Activated CD4-positive, alpha-beta T cell treated with anti-CD3 and anti-CD28 coated beads, Interleukin-2, amount 50 U/mL, for 4 hours (primary cell): ENCODE measurements at places on chromosomes 5 and 9.

GRCh38 chr9:37141015-37141414 is 20.6 kb downstream of the ZCCHC7 start:
- DNase-seq: no peak

DNA sequence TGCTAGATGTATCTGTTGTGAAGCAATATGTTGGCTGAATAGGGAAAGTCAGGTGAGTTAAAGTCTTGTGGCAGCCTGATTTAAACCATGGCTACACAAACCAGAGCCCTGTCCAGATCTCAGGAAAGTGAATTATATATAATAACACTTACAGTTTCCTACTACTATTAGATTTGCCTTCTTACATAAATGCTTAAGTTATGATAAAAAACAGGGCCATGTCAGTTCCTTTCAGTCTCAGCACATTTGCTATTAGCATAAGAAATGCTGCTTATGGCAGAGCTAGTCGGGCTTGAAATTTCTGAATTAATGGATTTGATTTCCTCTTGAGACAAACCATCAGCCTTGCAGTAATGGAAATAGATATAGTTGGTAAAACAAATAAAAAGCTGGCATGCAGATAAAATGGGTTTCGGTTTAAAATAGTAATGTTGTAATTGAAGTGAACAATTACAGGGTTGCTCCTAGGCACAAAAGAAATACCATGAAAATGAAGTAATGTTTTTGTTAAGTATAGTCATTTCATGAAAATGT is 664.2 kb upstream of the ZNF608 start:
- DNase-seq: no peak

DNA sequence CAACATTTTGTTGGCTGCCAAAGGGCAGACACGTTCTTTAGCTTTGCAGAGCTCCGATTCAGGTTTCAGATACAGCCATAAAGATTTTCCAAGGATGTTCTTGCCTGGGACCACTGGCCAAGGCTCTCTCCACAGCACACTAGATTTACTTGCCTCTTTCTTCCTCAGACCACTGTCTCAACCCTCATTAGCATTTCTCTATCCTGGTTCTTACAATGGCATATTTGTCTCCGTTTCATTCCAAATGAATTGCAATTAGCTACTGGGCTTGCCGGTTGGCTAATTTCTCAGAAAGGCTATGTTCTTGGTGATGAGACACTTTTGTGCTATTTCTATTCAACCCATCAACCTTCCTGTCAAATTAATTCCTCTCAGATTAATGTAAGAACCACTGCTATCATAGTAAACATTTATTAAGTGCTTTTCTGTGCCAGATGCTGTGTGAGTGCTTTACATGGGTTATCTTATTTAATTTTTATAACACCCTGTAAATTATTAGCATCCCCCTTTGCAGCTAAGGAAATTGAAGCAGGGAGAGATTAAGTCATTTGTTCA is 118.4 kb upstream of the NR3C1 start:
- no peak for DNase-seq

GRCh38 chr9:36041506-36041905 is 4.8 kb downstream of the RECK start:
- DNase-seq: no peak

- no peak for DNase-seq
These were observed 411.2 kb upstream of the CTNND2 start for GRCh38 chr5:12315461-12315860.

DNA sequence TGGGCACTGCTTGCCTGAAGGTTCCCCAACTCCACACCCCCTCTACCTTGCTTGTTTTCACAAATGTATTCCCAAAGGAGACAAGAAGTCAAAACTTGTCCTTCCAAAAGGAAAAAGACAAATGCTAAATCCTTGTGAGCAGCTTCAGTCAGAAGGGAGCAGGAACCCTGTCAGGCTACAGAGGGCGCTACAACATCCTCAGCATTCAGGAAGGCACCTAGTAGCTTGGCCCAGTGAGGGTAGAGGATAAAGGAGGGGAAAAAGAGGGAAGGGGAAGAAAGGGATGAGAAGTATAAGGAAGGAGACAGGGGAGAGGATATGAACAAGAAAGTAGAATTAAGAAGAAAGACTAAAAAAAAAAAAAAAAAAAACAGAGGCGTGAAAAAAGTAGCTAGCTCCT is 97.5 kb downstream of the MLLT3 start:
- DNase-seq: no peak

DNA sequence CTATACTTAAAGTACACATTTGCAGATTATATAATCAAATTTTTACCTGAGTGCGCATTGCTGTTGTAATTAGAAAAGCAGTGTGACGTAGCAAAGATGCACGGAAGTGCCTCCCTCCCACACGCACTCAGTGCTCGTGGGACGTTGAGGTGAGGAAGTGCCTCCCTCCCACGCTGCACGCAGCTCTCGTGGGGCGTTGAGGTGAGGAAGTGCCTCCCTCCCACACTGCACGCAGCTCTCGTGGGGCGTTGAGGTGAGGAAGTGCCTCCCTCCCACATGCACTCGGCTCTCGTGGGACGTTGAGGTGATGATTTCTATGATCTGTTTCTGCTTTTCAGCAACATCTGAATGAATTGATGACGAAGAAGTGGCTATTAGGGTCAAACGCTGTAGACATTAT is 21.0 kb downstream of the EXOC3 start:
- DNase-seq: peak; percentile 95

DNA sequence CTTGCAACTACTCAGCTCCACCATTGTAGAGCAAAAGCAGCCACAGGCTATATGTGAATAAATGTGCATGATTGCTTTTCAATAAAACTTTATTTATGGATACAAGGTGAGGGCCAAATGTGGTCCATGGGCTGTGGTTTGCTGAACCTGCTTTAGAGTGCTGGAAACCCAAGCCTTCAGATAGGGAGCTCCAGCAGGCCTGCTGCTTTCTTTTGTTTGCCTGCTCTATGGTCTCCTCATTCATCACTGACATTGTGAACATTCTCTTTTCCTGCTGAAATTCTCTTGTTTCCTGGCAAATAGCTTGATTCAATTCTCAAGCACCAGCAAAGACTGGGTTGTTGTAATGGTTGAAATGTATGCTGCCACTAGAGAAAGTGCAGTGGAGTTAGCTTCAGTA is 26.0 kb downstream of the EGFLAM start:
- no peak for DNase-seq

- no peak for DNase-seq
These were observed 374.6 kb downstream of the SPATA31D1 start for GRCh38 chr9:82363198-82363597.

DNA sequence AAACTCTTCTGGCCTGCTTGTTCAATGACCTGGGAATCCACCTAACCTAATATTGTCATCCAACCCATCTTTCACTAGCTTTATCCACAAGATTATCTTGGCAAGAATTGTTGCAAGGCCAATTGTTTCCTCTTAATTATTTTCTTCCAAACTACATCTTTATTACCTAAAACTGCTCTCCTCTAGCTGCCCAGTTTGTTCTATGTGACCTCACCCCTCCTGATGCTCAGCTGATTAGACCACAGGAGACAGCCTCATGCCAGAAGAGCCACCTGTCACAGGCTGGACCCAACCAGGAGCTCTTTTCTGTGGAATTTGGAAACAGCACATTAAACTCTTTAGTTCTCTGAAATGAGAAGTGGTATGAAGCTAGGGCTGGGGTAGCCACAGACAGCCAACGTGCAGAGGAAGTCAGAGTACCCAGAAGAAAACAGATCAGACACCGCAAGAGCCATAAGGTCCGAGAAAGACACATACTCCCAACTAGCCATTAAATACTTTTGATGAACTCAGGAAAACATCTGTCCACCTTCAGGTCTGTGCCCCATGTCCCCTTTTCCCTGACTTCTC is 12.0 kb downstream of the SAXO1 start:
- no peak for DNase-seq

DNA sequence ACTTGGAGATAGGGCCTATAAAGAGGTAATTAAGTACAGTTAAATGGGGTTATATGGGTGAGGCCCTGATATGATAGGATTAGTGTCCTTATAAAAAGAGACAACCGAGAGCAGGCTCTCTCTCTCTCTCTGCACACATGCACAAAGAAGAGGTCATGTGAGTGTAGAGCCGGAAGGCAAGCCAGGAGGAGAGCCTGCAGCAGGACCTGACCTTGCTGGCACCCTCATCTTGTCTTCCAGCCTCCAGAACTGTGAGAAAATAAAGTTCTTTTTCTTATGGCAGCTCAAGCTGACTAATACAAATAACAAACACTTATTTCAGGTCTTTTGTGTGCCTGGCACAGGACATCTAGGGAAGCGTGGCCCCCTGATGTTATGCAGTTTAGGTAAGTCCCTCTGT is 62.1 kb downstream of the ARHGAP26 start:
- DNase-seq: no peak

DNA sequence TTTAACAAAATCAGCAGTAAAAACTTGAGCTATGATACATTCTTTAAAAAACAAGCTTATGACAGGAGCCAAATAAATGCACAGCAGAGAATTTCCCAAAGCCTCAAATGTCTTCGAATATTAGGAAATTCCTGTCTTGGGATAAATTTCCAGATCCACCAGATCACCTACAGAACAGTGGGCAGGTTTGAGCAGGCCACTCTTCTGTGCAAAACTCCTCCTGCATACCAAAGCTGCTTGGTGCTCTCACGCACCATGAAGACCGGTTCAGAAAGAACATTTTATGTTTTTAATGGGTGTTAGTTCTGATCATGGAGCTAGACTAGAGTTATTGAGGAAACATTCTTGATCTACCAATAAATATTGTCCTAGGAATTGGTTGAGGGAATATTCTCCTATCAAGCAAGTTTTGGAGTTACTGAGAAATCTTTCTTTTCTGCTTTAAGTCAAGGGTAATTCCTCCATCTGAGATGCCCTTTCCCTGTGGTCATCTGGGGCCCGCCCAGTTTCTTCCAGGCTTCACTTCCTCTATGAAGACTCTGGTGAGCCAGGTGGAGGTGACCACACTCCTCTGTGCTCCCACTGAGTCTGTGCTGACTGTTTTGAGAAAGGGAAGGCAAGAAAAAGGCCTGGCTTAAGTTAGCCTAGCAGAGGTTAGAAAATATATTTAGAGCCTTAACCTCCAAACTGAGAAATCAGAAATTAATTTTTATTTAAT is 17.9 kb downstream of the TNFSF15 start:
- no peak for DNase-seq

- DNase-seq: no peak
These were observed 157.8 kb upstream of the RASEF start for GRCh38 chr9:83220730-83221129.

- DNase-seq: no peak
These were observed 195.8 kb downstream of the SREK1 start for GRCh38 chr5:66339896-66340295.

DNA sequence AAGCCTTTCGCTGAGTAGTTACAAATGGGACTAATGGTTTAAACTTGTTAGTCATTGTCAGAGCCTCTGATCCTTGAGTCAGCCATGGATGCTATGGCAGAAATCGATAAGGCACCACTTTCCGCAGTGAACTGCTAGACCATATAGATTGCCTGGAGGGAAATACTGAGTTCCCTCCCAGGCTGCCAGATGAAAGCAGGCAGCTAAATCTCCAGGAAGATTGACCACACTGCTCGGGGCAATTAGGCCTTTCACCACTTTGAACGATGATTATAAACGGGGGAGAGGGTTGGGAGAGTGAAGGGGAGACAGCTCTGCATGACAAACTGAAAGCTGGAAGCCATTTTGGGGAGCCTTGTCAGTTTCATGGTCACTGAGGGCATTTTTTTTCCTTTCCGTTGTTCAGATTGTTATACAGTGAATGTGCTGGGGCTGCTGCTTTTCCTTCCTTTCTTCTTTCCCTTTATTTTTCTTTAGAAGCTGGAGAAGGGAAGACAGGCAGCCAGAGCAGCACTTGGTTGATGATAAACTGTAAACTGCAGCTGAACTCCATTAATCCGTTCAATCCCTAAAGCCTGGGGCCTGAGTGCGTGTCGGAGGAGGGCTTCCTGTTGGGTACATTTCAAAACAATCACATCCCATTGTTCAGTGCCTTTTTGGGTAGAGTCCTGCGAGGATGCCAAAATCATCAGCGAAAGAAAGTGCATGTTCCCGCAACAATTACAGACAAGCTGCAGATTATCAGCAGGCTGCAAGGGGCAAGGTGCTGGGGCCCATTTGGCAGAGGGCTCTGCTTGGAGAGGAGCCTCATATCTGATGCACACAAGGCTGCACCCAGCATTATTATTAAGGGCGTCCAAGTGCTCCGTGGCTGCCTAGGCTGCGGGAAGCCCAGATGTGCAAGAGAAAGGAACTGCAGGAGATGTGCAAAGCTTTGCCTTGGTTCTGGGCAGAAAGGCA is 308.4 kb downstream of the PSAT1 start:
- DNase-seq: no peak

GRCh38 chr5:103894882-103895281 is 332.3 kb upstream of the NUDT12 start:
- no peak for DNase-seq

- no peak for DNase-seq
These were observed 48.2 kb upstream of the ZNF169 start for GRCh38 chr9:94210616-94211603.

- no peak for DNase-seq
These were observed 42.5 kb upstream of the GADD45G start for GRCh38 chr9:89562186-89562814.

DNA sequence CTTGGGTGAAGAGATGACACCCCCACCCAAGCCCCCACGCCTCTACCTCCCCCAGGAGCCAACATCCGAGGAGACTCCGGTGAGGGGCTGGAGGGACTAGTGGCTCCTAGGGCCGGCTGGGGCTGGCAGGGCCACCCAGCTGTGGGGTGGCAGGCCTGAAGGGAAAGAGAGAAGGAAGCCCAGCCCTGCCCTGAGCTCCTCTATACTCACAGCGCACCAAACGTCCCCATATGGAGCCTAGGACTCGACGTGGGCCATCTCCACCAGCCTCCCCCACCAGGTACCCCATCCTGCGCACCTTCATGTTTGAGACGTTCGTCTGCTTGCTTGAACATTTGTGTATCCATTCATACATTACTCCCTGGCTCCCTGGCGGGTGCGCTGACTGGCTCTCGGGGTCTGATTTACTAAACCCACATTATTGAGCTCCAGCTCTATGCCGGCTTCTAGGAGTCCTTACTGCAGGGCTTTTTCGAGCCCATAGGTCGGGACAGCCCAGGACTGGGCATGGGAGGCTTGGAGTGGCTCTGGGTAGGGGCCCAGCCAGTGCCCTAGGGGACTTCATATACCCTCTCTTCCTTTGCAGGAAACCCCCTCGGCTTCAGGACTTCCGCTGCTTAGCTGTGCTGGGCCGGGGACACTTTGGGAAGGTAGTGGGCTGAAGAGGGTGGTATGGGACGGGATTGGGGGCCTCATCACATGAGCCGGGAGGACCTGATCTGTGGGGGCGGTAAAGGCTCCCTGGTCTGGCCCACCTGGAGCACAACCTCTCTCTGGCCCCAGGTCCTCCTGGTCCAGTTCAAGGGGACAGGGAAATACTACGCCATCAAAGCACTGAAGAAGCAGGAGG is 9.1 kb downstream of the ZDHHC12 start:
- DNase-seq: no peak

DNA sequence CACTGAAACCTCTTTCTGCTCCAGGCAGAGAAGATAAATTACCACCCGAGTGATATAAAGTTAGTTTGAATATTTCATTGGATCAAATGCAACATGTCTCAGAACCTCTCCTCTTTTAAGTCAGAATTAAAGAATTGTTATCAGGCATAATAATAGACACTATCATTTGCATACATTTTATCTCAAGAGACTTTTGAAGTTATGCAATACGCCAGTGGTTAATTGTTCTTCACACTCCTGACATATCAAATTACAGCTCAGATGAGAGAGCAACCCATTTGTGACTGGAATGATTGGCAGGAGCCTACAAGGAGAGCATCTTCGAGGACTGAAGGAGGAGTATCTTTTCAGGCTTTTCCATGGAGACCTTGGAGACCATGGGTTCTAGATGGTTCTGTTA is 452.2 kb downstream of the KDM4C start:
- no peak for DNase-seq
